ENCODE measurements at places on chromosomes 2 and 18. TPM values are rescaled to one million over a fixed set of nuclear protein-coding genes. Genes with fewer than 3 reads are reported as not detected.

The MAP2 gene
- 11.1 TPM for total RNA-seq

The WNT10A gene
- total RNA-seq: not detected

The GAD1 gene
- not detected for total RNA-seq

The SIX2 gene
- 6.2 TPM for total RNA-seq

The LOXHD1 gene
- total RNA-seq: not detected

The HOXD11 gene
- not detected for total RNA-seq

The PSD4 gene
- 105 TPM for total RNA-seq

The PRSS56 gene
- not detected for total RNA-seq

The PLB1 gene
- 18.8 TPM for total RNA-seq

The TBR1 gene
- not detected for total RNA-seq

The UGT1A10 gene
- total RNA-seq: not detected

The ELOA2 gene
- total RNA-seq: not detected

The ALLC gene
- not detected for total RNA-seq

The CREB1 gene
- total RNA-seq: 20.0 TPM

The SLC23A3 gene
- total RNA-seq: 0.92 TPM

The CYRIA gene
- 12.7 TPM for total RNA-seq

The ANKRD30BL gene
- not detected for total RNA-seq

The SULT1C4 gene
- not detected for total RNA-seq

The UGT1A6 gene
- total RNA-seq: 30.6 TPM

The LIPG gene
- 6.2 TPM for total RNA-seq

The ICA1L gene
- total RNA-seq: 19.1 TPM

The DSC2 gene
- total RNA-seq: 47.0 TPM

The TNS1 gene
- total RNA-seq: 145 TPM

The XDH gene
- 40.8 TPM for total RNA-seq

The ANO7 gene
- total RNA-seq: 61.3 TPM

The LIMS4 gene
- total RNA-seq: not detected

The CROCC2 gene
- total RNA-seq: not detected

The PLEKHH2 gene
- 13.6 TPM for total RNA-seq

The NEU2 gene
- not detected for total RNA-seq

The GFPT1 gene
- total RNA-seq: 15.2 TPM

The SAG gene
- 1.5 TPM for total RNA-seq

The NOL4 gene
- total RNA-seq: 0.14 TPM

The SNORC gene
- 0.55 TPM for total RNA-seq

The PPP1R1C gene
- total RNA-seq: not detected

The ITGB6 gene
- total RNA-seq: 3.2 TPM

The STARD7 gene
- total RNA-seq: 165 TPM

The SPR gene
- total RNA-seq: 63.8 TPM

The SMYD1 gene
- 25.4 TPM for total RNA-seq

The TCF7L1 gene
- total RNA-seq: 0.45 TPM
